NK-92 treated with Interleukin-12 subunit alpha and Interleukin-12 subunit beta, amount 100 ng/mL, for 24 hours (cell line): ENCODE measurements at places on chromosomes 11 and 22.

- DNase-seq = no peak
Measured at GRCh38 chr11:1603629-1604028, 4.6 kb downstream of the KRTAP5-3 start.

DNA sequence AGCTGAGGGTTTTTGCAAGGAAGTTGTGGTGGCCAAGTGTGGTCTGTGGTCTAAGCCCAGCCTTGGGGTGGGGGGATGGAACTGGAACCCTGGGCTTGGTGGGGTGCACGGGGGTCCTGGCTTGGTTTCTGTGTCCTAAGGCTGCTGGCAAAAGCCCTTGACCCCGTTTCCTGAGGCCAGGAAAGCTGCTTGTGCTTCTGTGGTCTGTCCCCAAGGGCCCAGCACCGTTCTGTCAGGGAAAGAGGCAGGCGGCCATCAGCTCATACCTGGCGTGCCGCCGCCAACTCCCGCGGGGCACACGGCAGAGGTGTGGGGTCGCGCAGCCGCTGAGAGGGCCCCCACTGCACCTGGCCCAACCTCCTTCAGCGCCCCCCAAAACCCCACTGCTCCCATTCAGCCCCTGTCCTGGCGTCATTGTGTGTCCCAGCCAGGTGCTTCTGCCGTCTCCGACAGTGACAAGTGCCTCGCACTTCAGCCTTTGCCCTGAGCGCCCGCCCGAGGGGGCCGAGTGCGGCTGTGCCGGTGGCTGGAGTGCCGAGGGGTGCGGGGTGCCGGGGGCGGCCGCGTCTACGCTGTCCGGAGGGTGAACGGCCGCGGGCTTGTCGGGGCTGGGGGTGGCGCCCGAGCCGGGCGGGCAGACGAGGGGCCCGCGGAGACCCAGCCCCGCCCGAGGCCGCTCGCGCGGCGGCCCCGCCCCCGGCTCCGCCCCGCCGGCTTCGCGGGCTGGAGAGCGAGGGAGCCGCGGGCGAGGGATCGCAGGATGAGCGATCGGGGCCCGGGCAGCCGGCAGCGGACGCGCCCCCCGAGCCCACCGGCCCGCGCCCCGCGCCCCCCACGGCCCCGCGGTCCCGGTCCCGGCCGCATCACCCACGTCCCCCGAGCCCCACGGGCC, at the start of gene CNIH2:
Gene CNIH2 (plus strand): TSS at position 705 of the 892 bp plus-strand sequence. CDS start 282 bp downstream, outside the sequence.
- no peak for DNase-seq

GRCh38 chr11:68145120-68145866, 24.1 kb upstream of the CHKA start:
- DNase-seq = no peak

DNA sequence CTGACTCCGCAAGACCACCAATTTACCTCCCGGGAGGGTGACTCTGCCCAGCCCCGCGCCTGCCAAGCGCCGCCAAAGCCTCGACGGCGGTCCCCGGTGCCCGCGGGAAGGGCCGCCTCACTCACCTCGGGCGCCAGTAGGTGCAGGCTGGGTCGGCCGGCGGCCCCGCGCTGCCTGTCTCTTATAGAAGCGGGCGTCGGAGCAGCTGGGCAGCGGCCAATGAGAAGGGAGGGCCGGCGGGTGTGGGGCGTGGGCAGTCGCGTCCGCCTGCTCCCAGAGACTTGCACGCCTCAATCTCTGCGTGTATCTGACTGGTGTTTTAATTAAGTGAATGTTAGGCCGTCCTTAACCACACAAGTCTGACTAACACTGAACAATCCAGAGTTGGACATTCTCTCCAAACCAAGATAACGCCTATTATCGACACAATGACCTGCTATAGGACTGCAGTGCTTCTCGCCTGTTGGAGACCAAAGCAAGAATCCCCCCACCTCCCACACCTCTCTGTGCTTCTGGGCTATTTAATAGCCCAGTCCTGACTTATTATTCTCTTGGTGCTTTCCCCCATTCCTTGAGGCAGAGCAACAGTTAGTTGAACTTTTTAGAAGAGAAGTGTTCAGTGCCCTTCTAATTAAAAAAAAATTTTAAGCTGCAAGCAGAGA, at the start of gene TPH1:
Gene TPH1 (minus strand): TSS at position 154 of the 662 bp plus-strand sequence. CDS start 5,507 bp downstream, outside the sequence.
- no peak for DNase-seq

DNA sequence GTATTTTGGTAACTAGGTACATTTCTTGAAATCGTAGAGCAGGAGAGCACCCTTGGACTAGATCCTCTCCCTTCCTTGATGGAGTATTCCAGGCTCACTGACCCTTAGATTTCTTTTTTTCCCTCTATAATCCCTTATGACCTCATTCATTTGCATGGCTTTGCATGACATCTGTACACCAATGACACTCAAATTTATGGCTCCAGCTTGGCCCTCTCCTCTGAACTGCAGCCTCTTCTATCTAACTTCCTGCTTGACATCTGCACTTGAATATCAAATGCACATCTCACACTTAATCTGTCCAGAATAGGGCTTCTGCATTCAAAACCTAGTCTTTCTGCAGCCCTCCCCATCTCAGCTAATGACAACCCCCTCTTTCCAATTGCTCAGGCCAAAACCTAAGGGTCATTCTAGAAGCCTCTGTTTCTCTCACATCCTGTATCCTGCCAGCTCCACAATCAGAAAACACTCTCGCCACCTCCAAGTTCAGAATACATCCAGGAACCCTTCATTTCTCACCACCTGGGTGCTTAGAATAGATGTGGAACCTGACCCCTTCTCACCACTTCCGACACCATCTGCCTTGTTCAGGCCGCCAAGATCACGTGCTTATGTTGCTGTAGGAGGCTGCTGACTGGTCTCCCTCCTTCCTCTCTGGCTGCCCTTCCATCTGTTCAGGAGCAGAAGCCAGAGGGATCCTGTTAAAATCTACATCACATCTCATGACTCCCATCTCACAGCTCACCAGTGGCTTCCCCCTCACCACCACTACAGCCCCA, 138.9 kb upstream of the MTNR1B start:
- no peak for DNase-seq

DNA sequence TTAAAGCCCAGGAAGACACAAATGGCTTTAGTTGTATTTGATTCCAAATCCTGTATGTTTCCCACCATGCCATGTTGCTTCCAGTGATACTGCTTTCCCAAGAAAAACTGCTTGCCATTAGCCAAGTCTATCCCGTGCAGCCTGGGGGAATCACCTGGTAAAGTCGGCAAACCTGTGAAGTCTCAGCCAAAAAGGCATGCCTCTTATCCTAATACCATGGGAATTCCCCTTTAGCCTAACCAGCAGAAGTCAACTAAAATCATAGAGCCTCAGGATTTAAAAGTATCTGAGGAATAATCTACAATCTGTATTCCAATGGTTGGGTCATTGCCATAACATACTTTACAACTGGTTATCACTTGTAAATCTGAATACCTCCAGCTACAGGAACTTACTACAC, 869.4 kb downstream of the DLG2 start:
- no peak for DNase-seq

DNA sequence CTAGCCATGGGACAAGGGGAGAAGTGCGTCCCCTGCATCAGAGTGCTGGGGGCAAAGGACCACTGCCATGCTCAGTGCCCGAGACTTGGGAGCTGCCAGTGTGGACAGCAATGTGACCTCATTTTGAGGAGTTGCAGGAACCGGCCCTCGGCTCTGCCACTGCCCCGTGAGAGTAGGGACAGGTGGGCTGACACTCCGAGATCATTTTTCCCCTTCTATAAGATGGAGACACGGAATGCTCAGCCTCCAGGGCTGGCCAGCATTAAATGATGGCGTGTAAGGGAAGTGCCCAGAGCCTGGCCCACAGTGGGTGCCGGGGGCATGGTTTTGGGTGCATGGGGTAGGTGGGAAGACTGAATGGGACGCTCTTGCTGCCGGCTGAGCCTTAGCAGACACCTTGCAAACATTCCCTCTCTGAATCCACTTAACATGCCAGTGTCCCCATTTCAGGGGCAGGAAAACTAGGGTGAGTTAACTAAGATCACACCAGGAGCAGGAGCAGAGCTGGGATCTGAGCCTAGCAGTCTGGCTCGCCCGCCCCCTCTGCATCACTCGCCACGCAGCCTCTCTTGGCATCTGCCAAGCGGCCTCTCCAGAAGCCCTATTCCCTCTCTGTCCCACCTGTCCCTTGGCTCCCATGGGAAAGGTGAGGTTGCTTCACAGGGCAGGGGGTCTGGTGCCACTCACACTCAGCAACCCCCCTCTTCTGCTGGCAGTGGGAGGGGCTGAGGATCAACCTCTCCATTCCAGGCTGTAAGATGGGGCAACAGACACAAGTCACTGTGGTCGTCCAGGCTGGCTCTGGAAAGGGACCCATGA, 13.6 kb downstream of the NPTXR start:
- DNase-seq = no peak

GRCh38 chr11:76241243-76242000, 35.1 kb upstream of the WNT11 start:
- no peak for DNase-seq

DNA sequence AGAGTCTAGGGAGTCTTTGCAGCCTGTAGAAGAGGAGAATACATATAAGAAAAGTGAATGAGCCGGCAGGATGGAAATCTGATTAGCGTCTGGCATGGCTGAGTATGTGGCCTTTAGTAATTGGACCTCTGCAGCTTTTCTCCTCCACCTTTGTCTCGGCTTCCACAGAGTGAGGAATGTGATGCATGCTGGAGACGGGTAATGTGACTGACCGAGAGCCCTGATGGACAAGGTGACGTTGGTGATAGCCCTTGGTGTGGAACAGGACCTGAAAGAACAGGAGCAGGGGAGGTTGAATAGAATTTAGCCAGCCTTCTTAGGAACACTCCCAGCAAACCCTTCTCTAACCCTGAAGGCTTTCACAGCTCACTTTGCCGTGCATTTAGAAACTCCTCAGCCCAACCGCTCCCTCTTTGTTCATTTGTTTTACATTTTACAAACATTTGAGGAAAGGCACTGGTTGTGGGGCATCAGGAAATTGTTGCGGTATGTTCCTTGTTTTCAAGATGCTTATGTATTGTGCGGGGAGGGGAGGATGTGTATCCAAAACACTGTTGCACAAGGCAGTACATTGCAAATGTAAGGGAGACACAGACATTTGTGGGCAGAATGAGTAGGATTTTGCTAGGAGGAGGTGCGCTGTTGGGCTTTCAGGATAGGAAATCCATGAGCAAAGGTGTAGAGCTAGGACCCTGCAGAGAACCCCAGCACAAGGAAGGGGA, 6.9 kb downstream of the GTPBP1 start:
- no peak for DNase-seq

DNA sequence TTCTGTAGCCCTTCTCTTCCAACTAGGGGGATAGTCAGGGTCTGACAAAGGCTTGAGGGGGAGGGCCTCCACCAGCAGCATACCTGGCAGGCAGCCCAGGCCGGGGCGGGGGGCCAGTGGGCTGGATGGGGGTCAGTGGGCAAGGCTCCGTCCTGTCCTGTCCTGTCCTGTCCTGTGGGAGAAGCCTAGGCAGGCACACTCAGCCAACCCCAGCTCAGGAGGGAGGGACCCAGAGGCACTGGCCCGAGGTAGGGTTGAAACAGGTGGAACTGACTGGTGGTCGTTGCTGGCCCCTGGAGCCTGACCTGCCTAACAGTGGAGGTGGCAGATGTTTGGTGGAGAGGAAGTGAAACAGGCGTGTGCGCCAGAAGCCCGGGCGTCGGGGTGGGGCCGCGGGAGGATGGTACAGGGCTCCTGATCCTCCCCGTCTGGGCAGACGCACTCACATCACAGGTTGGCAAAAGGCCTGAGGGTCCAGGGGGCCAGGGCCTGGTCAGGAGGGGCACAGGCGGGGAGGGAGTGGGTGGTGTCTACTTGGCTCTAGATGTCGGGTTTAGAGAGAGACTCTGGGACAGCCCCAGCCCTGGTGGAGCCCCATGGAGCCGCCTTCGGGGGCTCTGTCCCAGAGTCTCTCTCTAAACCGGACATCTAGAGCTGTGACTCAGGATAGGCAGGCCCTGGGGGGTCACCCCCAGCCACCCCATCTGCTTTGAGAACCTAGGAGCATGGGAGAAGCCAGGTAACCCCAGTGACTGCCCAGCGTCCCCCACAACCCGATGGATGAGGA, 32.5 kb upstream of the GRAMD4 start:
- no peak for DNase-seq

DNA sequence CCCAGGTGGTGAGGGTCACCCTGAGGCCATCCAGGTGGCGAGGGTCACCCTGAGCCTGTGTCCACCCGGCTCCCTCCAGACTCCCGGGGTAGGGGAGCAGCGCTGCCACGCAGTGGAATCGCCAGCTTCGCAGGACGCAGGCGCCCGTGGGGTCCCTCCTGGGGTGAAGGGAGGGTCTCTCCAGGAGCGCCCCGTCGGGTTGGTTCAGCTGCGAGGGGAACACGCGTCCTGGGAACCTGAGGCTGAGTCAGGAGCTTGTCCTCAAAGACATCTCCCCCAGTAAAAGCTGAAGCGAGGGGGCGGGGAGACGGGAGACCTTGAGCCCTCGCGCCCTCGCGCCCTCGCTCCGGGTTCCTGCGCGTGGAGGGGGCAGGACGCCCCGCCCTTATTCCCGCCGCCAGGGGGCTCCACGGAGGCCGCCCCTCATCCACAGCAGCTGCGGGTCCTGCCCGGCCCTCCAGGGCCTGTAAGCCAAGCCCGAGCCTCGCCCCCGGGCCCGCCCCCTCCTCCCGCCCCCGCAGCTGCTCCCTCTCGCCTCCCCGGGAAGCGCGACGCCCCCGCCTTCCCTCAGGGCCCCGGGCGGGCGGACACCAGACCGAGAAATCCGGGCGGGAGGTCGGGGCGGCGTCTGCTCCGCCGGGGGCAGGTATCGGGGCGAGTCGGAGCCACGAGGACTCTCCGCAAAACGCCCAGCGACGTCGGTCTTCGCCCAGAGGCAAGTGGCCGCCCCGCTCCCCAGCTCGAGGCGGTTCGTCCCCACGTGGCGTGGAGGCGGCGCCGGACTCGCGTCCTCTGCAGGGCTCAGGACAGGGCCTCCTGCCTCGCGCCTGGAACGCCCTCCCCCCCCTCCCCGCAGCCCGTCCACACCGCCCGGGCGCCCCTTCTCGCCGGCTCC, 22.8 kb downstream of the PIM3 start:
- DNase-seq = no peak

DNA sequence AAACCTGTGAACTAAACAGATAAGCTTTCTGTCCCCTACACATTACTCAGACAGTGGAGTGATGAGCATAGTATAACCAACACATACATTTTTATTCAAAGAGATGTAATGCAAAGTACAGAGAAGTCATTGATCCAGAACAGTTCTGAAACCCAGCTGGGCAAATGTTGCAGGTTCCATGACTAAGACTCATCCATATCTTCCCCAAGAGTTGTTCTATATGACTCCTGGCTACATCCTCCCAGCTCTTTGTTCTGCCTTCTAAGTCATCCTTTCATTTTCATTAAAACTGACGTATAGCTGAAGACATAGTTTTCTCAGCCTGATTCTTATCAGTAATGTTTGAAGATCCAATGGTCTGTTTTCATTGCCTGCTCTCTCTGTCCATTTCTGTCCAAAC, 47.3 kb downstream of the PLAAT5 start:
- no peak for DNase-seq

GRCh38 chr22:24133187-24133965, 47.9 kb upstream of the SUSD2 start:
- no peak for DNase-seq

- DNase-seq = no peak
Measured at GRCh38 chr11:129576652-129577051, 201.0 kb downstream of the BARX2 start.

DNA sequence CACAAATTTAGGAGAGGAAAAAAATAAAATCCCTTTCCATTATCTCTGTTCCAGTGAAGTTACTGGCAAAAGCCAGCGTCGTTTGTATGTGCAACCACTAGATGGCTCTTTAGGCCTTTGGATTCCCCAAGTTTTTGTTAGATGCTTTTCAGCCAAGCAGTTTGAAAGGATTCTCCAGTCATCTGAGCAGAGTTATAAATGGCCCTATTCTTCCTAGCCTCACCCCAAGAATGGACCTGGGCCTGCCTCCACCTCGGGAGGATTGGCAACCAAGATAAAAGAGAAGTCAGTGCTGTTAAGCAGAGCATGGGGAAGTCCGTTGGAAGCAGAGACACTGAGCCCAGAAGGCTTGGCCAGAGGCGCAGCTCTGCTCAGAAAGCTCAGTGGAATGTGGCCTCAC, 15.4 kb downstream of the FAM181B start:
- no peak for DNase-seq
